ENCODE measurements at places on chromosomes 6 and 20.

DNA sequence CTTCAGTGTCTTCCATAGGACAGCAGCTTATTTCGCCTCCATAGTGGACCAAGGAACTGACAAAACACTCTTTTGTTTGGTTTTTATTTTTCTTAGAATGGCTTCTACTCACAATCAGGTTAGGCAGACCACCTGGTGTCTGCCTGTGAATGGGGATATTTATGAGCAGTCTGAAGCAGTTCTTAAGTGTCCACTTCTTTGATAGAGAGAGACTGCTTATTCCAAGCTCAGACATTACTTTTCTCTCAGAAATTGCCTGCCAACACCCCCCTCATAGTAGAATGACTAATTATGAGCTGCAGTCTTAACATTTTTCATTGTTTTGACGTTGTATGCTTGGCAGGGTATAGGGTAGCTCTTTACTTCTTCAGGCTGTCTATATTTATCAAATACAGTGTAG lies 174.7 kb downstream of the ZFAND3 start:
- DNase-seq = no peak

DNA sequence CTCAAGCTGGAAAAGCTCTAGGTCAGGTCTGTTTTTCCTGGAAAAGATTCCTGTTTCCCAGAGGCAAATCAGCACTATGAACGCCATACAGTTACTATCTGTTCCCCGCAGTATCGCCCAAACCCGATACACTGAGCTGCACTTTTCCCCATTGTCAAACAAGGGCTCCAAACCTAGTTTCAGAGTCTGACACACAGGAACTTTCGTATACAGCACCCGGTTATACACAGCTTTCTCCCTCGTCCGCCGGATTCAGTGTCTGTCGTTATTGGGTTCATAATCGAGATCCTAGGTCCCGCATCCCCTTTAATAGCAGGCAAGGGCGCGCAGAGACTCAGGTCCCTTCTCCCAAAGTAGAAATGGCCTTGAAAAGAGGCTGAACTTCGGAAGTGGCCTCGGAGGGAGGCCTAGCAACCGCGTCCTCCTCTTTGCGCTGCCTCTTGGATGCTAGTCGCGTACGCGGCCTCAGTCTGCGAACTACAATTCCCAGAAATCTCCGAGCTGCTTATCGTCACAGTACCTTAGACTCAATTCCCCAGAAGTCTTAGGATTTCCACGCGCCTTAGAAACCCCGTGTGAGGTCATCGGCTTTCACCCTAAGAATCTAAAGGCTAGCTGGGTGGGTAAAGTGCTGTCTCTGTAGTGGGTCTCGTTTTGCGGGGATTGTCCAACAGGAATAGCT lies 34.2 kb downstream of the ZNF391 start:
- DNase-seq = no peak

DNA sequence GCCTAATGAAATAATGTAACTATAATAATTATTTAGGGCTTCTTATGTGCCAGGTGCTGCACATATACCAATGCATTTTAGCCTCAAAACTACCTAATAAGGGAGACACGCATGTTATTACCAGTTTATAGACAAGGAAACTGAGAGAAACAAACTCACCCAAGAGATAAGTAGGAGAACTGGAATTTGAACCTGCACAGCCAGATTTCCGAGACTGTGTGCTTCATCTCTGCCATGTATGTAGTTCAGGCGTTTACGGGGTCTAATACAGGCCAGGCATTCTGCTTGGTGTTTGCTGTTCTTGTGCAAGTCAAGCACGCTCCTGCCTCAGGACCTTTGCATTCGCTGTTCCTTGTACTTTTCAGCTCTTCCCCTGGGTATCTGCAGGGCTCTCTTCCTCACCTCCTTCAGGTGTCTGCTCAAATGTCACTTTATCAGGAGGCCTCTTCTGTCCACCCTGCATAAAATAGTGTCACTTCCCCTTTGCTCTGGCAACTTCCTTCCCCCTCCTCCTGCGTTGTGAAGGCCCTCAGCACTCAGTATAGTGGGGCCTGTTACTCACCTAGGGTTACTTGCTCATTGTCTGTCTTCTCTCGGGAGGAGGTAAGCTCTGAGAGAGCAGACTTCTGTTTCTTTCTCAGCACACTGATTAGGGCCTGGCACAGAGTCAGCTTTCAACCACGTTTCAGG lies 6.1 kb upstream of the NSFL1C start:
- DNase-seq = no peak

DNA sequence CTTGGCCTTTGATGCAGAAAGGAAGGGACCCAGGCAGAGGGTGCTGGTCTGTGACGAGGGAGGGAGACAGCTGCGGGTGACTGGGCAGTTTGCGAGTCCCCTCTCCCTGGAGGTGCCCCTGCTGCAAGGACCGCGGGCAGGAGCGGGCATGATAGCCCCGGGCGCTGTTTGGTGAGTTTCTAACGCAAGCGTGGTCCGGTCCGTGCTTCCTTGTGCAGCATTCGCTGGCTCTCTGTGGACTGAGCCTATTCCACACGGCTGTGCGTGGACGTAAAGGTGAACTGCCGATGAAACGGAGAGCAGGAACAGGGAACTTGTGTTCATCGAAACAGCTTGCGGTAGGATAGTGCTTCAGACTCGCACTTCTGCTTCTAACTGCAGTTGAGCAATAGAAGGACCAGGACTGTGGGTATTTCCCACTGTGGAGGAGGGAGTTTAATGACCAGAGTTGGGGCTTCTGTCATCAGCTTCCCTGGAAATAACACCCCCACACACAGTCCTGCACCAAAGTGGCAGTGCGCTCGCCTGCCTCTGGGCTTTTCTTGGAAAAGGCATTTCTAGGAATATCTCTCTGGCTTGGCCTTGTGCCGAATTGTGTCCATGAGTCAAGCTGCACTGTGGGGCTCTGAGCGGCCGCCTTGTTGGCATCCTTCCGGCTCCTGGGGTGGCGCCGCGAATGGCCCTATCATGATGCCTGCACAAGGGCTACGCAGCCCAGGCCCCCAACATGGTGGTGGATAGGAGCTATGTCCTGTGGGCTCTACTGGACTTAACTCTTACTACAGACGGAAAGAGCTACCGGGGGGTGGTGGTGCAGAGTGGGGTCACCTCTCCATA lies 48.9 kb downstream of the DUSP22 start:
- DNase-seq = no peak

- no peak for DNase-seq
These were observed 1958.5 kb upstream of the DEFB115 start for GRCh38 chr20:29298759-29299613.

GRCh38 chr20:10603971-10604864 lies 69.6 kb downstream of the JAG1 start:
- no peak for DNase-seq

DNA sequence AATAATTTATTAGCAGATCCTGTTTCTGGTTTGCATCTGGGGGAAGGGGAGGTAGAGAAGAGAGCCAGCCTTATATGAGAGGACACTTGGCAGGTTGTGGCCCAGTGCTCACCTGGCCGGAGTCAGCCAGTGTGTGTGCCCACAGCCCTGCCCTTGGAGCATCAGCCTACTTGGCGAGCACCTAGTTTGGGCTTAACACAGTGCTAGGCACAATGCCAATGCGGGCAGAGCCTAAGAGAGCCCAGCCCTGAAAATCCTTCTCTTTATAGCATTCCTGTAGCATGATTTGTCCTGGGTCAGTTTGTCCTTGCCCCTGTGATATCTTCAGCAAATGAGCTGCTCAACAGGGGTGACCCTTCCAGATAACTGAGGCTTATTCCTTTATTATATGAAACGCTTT lies 73.0 kb downstream of the SLX4IP start:
- DNase-seq = no peak

- DNase-seq = no peak
These were observed 78.8 kb upstream of the DEFB112 start for GRCh38 chr6:50128420-50129005.

DNA sequence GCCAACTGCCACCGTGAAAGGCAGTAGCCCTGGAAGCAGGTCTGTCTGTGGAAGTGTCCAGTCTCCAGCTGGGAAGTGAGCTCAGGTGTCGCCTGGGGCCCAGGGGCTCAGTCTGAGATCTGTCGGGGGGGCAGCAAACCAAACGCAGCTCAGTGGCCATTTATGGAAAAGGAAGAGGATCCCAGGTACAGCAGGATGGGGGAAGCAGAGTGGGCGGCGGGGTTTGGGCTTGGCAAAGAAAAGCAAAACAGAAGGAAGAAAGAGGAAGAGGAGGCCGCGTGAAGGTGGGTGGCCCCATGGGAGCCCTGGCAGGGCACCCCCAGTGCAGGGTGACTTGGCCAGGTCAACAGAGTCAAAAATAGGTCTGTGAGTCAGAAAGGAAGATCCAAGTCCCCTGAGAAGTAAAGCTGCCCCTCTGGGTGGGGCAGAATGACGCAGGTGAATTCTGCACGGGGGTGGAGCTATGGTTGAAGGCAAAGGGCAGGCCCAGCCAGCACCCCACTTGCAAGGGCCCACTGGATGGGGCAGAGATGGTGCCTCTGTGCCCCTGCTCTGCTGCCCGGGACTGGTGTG lies 5.3 kb downstream of the PXDC1 start:
- no peak for DNase-seq

DNA sequence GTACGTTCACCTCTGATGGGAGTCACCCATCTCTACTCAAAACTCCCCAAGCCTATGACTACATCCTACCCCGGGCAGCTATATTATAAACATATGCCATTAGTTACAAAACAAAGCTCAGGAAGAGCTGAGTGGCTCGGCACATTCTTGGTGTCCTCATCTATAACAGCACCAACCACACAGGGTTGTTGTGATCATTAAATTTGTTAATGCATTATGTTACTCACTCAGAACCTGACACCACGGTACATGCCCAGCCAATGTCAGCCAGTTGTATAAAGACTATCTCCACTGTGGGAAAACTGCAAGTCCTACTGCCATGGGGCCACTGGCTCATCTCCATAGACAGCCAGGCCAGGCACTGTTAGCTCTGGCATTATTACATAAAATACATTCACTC lies 7.7 kb downstream of the CDK5RAP1 start:
- no peak for DNase-seq

GRCh38 chr6:156747715-156748114 lies 29.5 kb upstream of the ARID1B start:
- no peak for DNase-seq

GRCh38 chr6:72739368-72739779 lies 117.5 kb downstream of the KCNQ5 start:
- peak; percentile 20 for DNase-seq

DNA sequence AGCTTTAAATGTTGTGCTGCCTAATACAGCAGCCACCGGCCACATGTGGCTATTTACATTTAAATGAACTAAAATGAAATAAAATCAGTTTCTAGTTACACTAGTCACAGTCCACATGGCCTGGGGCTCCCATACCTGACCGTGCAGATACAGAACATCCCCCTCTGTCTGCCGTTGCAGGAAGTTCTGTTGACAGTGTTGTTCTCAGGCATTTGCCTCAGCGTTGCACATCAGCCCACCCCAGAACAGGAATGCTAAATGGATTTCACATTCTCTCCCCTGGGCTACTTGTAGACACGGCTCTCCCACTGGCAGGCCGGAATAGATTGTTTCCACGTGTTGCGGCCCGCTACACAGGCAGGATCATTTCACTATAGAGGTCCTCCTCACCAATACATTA lies 26.3 kb downstream of the JAG1 start:
- no peak for DNase-seq
